Endothelial cell of umbilical vein (primary cell): ENCODE measurements at places on chromosomes 3 and 15.

DNA sequence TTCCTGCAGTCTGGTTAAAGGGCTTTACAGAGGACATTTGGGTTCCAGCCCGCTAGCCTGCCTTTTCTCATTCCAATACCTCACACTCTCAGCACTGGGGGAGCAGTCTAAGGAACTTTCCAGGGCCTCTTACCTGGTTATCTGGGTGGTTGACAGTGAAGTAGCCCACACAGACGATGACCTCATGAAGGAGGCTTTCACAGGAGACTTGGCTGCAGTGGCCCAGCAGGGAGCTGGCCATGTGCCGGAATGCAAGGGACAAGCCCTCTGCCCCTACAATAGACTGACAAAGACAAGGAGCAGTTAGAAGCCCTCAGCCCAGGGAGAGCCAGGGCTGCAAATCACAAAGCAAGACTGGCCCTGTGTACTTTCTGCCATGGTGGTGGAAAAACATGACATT lies 39.5 kb downstream of the ISL2 start:
- DNase-seq: no peak

- DNase-seq: peak; percentile 42
Observed at GRCh38 chr3:135918600-135918999, 46.9 kb upstream of the PPP2R3A start.

DNA sequence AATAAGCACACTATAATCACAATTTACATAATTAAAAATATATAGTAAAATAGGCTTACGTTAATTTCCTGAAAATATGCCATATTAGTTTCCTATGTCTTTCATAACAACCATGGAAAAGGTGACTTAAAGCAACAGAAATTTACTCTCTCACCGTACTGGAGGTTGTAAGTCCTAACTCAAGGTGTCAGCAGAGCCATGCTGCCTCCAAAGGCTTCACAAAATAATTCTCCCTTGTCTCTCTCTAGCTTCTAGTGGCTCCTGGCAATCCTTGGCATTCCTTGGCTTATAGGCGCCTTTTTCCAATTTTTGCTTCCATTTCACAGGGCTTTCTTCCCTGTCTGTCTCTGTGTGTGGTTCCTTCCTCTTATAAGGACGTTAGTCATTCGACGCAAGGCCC lies 7.6 kb downstream of the SI start:
- no peak for DNase-seq

DNA sequence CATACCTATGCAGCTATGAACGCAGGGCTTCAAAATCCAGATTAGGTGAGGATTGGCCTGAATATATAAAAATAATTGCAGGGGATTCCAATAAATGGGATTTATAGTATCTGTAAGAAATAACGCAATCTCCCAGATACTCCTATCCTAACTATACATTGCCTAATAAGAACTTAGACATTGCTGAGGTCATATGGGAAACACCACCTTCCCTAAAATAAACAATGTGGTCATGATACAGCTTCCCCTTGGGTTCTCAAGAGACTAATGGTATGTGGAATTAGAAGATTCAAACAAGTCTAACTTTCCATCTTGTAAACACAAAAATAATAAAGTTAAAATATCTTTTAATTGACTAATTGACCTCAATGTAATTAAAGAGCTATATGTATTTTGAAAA lies 28.2 kb downstream of the UBE3A start:
- no peak for DNase-seq

- no peak for DNase-seq
Observed at GRCh38 chr15:64950888-64951287, 38.8 kb downstream of the SPG21 start.

- no peak for DNase-seq
Observed at GRCh38 chr15:54045397-54045796, 67.2 kb downstream of the UNC13C start.

DNA sequence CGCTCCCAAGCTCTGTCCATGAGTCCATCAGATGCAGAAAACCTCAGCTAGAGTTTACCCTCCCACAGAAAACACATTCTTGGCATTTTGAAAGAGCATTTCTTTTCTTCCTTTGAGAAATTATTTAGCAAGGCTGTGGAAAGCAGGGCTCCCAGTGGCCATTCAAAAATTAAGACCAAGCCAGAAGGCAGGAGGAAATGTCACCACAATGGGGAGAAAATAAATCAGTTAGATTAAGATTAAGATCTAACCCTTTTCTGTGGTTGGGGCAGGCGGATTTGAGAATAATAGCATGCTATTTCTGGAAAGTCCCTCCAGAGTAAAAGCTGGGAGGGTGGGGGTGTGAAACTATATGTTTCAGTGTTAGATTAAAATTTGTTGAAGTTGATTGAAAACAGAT lies 20.2 kb downstream of the LRIG1 start:
- peak; percentile 77 for DNase-seq

GRCh38 chr15:88630141-88630721 lies 8.6 kb upstream of the ISG20 start:
- peak; percentile 55 for DNase-seq

- DNase-seq: no peak
Observed at GRCh38 chr3:56700151-56700550, 17.1 kb upstream of the TASOR start.

DNA sequence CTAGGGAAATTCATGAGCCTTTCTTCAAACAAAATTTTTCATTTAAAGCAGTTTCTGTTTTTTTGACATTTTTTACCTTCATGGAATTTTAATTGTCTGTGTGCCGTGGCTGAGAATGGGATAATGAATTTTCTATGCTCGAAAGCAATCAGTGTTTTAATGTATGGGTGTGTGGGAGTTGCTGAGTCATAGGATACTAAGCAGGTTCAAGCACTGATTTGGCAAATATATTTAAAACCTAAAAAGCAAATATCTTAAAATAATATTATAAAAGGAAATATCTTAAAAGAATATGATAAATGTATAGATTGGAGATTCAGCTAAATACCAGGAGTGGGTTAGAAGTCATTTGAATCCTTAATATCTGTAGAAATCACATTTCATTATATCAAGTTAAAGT lies 173.6 kb upstream of the LRRFIP2 start:
- DNase-seq: no peak

DNA sequence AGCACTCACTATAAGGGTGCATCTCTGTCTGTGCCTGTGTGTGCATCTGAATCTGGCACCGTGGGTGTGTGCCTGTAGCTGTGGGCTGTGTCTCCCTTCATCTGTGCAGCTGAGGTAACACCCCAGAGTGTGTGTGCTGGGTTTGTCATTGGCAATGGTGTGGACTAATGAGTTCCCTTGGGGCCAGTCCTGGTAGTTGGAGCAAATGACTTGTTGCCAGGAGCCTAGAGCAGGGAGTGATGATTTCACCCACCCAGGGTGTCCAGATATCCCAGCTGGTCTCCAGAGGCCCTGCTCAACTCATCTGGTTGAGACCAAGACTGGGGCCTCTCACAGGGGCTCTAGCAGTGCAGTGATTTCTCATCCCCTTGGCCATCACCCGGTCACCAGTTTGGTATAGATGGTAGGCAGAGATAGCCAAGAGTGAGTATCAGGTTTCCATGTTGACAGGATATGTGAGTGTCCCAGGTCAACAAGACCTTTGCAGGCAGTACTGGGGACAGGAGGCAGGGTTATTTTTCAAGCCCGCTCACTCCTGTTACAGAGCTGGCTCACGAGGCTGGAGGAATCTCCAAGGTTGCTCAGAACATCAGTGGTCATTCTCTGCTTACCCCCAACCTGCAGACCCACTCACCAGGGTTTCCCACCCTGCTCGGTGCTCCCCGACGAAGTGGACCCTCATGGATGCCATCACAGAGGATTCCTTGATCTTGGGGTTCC lies 4.1 kb upstream of the HDAC11 start:
- DNase-seq: no peak

GRCh38 chr3:75180235-75180944 lies 483.7 kb upstream of the FRG2C start:
- DNase-seq: no peak

- DNase-seq: no peak
Observed at GRCh38 chr15:27482287-27482686, 511.3 kb downstream of the GABRG3 start.

- peak; percentile 17 for DNase-seq
Observed at GRCh38 chr3:30017901-30018300, 588.5 kb upstream of the TGFBR2 start.

- no peak for DNase-seq
Observed at GRCh38 chr3:39154280-39155021, 1.1 kb upstream of the CSRNP1 start.

DNA sequence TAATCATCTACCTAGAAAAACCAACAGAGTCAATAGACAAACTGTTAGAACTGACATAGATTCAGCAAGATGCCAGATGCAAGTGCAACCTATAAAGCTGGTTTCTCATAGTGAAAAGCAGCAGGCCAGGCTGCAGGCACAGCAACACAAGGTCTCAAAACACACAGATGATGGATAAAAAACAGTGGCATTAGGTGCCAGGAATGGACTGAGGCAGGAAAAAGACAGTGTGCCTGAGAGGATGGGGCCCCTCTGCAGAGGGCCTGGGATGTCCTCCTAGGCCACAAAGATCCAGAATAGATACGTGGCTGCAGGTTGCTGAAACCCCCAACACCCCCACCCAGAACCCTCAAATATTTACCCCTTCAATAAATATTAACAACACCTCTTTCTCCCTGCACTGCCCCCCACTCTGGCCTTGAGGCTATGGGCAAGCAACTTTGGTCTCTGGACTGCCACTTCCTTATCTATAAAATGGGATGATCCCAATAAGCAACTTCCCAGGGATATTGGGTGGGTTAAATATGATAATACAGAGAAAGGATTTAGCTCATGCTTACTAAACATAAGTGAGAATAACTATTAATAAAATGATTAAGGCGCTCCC lies 35.2 kb upstream of the FGD5 start:
- no peak for DNase-seq

- DNase-seq: peak; percentile 94
Observed at GRCh38 chr3:186871403-186871924, 29.0 kb downstream of the ADIPOQ start.

DNA sequence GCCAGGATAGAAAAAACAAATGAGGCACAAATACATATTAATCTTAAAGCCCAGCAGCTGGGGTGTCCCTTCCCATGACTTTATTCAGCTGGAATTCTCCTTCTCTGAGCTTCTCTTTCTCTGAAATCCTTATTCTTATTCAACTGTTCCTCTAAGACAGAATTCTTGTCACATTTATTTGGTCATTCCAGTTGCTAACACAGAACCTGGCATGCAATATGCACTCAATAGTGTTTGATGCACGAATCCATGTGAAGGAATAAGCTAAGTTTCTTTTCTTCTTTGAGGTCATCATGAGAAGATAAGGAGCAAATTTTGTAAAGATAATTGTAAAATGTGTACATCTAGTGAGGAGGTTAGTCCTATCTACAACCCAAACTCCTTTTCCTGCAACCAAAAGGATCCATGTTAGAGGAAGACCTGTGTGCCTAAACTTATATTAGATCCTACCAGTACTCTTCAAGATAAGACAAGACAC lies 154.2 kb upstream of the KCNMB2 start:
- DNase-seq: no peak

DNA sequence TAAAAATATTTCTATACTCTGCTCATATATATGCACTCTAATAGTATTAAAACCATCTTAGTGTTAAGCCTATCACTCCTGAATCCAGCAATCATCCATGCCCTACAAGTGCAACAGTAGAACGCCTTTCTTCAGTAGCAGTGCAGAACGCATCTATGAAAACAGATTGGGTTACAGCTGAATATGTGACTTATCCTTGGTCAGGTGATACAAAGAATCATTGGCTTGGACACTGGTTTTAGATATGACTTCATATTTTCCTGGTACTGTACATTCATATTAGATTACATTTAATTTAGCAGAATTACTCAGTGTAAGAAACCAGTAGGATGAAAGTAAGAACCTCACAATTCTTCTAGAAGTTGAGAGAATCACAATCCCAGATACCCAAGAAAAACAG lies 43.3 kb downstream of the ZNF106 start:
- DNase-seq: no peak

GRCh38 chr3:162641907-162642306 lies 1145.3 kb downstream of the OTOL1 start:
- DNase-seq: no peak

DNA sequence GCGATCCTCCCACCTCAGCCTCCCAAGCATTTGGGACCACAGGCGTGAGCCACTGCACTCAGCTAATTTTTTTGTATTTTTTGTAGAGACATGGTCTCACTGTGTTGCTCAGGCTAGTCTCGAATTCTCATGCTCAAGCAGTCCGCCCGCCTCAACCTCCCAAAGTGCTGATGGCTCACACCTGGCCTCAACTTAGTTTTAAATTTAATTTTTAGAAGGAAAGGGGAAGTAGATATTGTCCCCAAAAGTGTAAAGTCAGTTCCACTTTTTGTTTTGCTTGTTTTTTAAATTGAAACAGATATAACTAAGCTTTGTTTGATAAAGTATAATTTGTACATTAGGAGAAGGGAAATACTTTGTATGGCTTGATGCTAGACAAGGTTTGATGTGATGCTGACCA lies 31.3 kb upstream of the NFKBIZ start:
- no peak for DNase-seq

DNA sequence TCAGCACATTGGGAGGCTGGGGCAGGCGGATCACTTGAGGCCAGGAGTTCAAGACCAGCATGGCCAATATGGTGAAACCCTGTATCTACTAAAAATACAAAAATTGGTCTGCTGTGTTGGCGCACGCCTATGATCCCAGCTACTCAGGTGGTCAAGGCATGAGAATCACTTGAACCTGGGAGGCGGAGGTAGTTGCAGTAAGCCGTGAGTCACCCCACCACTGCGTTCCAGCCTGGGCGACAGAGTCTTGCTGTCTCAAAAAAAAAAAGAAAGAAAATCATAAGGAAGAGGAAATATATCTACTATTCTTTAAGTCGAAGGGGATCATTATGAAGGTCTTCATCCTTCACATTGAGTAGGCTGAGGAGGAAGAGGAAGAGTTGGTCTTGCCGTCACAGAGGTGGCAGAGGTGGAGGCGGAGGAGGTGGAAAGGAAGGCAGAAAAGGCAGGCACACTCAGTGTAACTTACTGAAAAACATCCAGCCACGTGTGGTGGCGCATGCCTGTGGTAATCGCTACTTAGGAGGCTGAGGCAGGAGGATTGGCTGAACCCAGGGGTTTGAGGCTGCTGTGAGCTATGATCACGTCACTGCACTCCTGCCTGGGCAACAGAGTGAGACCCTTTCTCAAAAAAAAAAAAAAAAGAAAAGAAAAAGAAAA lies 14.2 kb downstream of the CSK start:
- no peak for DNase-seq

- DNase-seq: no peak
Observed at GRCh38 chr3:192331749-192332385, 395.5 kb downstream of the FGF12 start.

GRCh38 chr3:22746221-22746620 lies 456.9 kb upstream of the UBE2E2 start:
- DNase-seq: no peak

GRCh38 chr15:88015228-88015860 lies 241.2 kb downstream of the NTRK3 start:
- no peak for DNase-seq

- DNase-seq: no peak
Observed at GRCh38 chr3:377158-377561, 180.6 kb downstream of the CHL1 start.
